ENCODE measurements at places on chromosomes 12 and 14.

- DNase-seq: no peak
These were observed 989 bp upstream of the DRAM1 start for GRCh38 chr12:101876322-101876860.

DNA sequence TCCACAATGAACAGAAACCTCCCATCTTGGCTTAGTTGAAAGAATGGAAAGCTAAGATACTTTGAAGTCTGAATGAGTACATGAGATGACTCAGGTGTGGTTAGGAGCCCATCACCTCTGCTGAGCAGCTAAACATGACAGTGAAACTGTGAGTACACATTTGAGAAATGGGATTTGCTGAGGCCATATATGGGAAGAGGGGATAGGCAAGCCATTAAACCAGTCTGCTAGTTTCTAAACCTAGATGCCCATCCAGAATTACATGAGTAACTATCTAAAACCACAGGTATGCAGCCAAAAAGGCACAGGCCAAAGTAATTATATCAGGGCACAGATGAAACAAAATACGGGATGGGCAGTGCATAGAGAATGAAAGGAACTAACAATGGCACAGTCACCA, 41.2 kb downstream of the NKX2-1 start:
- DNase-seq: no peak

GRCh38 chr12:49294804-49295081, 204 bp upstream of the PRPH start:
- DNase-seq: no peak

GRCh38 chr12:42552822-42553221, 36.7 kb downstream of the PRICKLE1 start:
- DNase-seq: no peak

- no peak for DNase-seq
These were observed 193.9 kb downstream of the PHLDA1 start for GRCh38 chr12:75837700-75838099.

- no peak for DNase-seq
These were observed 237.0 kb downstream of the KIF21A start for GRCh38 chr12:39205969-39206368.

- DNase-seq: no peak
These were observed 34.1 kb upstream of the CHPT1 start for GRCh38 chr12:101663298-101663697.

DNA sequence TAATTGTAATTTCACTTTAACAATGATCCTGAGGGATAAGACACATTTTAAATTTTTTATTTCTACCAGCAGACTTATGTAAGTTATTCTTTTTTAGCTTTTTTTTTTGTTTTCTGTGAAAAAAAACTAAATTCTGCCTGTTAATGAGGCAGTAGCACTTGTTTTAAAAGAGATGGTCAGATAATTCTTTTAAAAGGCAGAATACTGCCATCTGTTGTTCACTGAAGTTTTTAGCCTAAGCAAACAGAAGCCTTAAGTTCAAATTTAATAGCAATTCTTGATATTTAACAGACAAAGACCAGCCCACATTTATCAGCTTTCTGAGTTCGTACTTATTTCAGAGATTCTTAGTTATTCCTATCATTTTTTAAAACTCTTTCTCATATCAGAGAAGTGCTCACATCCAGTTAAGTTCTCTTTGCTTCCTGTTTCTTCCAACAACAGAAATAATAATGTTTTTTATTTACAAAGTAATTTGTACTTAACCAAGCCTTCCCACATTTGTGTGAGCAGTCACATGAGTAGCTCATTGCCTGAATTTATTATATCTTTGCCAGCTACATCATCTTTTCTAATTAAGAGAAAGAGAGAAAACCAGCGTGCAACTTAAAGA, 93.4 kb upstream of the SLCO1C1 start:
- DNase-seq: no peak

GRCh38 chr14:78637489-78637888, 467.3 kb downstream of the NRXN3 start:
- DNase-seq: no peak

GRCh38 chr14:23406244-23406643, 1.8 kb downstream of the MYH6 start:
- no peak for DNase-seq

DNA sequence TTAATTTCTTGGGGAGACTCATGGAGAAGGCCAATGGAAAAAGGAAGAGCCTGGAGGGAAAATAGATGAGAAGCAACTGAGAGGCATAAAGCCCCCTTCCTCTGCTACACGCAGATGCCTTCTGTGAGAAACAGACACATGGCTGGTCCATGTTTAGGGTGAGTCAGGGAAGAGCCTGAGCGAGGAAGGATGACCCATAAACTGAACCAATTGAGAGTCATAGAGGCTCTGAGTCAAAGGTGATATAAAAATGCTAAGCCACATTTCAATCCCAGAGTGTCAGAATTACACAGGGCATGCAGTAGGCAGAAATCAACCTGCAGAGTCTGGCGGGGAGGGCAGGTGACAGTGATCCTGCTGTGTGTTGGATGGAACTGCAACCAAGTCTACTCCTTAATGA, 30.1 kb upstream of the NEDD1 start:
- no peak for DNase-seq
